Transverse colon (tissue), 4 donors: ENCODE measurements at places on chromosomes 16 and 17. TPM values are rescaled to one million over a fixed set of nuclear protein-coding genes. Genes with fewer than 3 reads are reported as not detected.

Gene FBXW10
- 0.27 TPM for total RNA-seq

- no peaks in the 10 kb centered on the region for H3K36me3 ChIP-seq
- no peaks in the 10 kb centered on the region for H3K4me1 ChIP-seq
- H3K4me3 ChIP-seq = no peak overlapping the region
- no peak for DNase-seq
- no peaks in the 10 kb centered on the region for H3K27me3 ChIP-seq
- no peak overlapping the region for H3K27ac ChIP-seq
Measured at GRCh38 chr17:9917131-9917530, 12.1 kb upstream of the RCVRN start.

DNA sequence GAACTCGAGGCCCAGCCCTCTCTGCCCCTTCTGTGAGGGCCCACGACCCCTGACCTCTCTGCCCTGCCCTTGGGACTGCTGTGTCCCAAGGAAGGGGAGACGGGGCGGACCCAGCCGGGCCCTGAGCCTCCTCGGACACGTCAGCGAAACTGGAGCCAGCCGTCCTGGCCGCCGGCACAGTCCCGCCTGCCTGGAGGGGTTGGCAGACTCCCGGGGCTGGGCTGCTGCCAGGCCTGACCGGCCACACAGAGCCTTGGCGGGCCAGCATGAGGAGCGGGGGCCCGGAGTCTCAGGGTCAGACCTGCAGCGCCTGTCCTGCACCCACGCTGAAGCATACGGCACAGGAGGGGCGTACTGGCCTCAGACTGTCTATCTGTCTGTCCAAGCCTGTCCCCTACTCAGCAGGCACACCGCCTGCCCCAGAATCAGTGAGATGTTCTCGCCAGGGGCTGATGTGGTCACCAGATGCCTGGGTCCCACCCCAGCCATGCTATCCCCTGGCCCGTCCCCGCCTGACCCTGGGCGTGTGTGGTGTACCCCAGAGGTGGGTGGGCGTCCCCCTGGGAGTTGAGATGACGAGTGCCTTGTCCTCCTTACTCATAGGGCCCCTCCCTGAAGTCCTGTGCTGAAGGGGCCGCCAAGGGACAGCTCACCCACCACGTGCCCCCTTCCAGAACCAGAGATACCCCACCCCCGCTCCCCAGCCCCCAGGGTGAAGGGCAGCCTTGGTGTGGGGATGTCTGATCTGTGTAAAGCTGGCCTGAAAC is 4.7 kb downstream of the VASN start:
- peaks cover 59% of the 10 kb centered on the region for H3K4me1 ChIP-seq
- no peaks in the 10 kb centered on the region for H3K36me3 ChIP-seq
- H3K4me3 ChIP-seq = no peak overlapping the region
- peak; percentile 76 for DNase-seq
- H3K27ac ChIP-seq = peak overlapping the region; percentile 83

DNA sequence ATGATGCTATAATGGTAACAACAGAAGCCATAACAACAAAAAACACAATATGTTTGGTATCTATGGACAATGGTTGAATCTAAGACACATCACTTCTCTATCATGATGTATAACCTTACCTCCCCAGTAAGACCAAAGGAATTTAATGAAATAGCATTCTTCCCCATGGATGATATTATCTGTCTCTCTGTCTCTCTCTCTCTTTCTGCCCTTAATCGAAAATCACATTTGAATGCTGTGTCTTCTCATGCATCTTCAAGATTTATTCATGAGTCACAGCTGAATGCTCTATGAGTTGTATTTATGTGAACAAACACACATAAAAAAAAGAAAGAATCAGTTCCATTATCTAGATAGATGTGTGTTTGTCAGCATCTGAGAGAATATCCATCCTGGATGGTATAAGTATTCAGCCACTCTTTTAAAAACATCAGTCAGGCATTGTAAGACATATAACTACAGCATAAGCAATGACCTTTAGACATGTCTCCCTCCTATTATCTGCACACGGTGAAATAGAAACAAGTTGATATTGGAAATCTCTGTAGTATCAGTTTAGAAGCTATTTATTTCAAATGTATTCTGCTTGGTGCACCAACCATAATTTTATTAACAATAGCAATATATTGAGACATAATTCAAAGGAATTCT is 433.3 kb downstream of the TOX3 start:
- H3K4me1 ChIP-seq = peaks cover 5% of the 10 kb centered on the region
- H3K27ac ChIP-seq = no peak overlapping the region
- H3K27me3 ChIP-seq = no peaks in the 10 kb centered on the region
- no peak for DNase-seq

- peaks cover 12% of the 10 kb centered on the region for H3K4me1 ChIP-seq
- peak; percentile 69 for DNase-seq
- H3K27ac ChIP-seq = peak overlapping the region; percentile 51
- no peaks in the 10 kb centered on the region for H3K27me3 ChIP-seq
- H3K36me3 ChIP-seq = no peaks in the 10 kb centered on the region
- H3K4me3 ChIP-seq = no peak overlapping the region
Measured at GRCh38 chr17:28528327-28529012, 22.3 kb downstream of the FOXN1 start.

DNA sequence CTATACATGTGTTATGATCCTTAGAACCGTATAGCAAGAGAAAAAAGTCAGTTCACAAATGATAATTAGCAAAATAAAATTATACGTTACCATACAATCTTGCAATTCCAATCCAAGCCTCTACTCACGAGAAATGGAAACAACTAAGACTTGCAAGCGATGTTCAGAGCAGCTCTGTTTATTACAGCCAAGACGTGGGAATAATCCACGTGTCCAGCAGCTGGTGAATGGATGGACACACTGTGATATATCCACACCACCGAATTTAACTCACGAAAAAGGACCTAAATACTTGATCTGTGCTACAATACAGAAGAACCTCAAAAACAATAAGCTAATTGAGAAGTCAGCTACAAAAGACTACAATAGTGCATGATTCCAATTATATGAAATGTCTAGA is 88.1 kb downstream of the ADCY9 start:
- peaks cover 5% of the 10 kb centered on the region for H3K4me1 ChIP-seq
- no peak overlapping the region for H3K4me3 ChIP-seq

- no peak overlapping the region for H3K4me3 ChIP-seq
- no peaks in the 10 kb centered on the region for H3K36me3 ChIP-seq
- no peak for DNase-seq
- H3K4me1 ChIP-seq = no peaks in the 10 kb centered on the region
Measured at GRCh38 chr16:86088287-86088686, 189.3 kb downstream of the IRF8 start.
